Effector memory CD8-positive, alpha-beta T cell (primary cell): ENCODE measurements at places on chromosomes 5 and 9.

GRCh38 chr9:138047469-138048040, 170.0 kb downstream of the CACNA1B start:
- H3K27me3 ChIP-seq, result peaks cover 45% of the 10 kb centered on the region
- no peak overlapping the region for H3K27ac ChIP-seq
- H3K4me1 ChIP-seq, result peaks cover 3% of the 10 kb centered on the region
- no peak overlapping the region for H3K4me3 ChIP-seq
- no peak for DNase-seq

DNA sequence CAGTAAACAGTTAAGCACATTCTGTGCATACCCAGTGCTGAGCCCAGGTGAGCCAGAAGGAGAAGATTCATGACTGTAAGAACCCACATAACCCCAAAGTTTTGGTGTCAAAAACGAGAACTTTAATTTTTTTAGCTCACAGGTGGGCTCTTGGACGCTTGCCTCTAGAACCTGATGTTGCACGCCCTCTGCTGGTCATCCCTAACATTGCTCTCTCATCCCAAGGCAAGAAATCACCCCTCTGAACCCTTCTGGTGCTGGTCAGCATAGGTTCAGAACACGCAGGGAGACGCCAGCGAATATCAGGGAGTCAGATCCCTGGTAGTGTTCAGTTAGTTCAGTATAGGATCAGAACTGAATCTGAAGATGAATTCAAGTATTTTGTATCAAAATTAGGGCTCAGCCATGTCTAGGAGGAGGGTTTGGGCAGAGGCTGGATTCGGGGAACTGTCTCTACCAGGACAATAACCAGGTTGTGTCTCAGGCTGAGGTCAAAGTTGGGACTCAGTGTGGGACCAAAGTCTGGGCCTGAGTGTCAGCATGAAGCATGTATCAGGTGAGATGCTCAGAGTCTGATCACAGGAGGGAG, 4.1 kb upstream of the DNAJB5 start:
- no peak overlapping the region for H3K4me3 ChIP-seq
- DNase-seq, result peak; percentile 36
- H3K4me1 ChIP-seq, result peaks cover 34% of the 10 kb centered on the region
- H3K36me3 ChIP-seq, result peaks cover 7% of the 10 kb centered on the region

DNA sequence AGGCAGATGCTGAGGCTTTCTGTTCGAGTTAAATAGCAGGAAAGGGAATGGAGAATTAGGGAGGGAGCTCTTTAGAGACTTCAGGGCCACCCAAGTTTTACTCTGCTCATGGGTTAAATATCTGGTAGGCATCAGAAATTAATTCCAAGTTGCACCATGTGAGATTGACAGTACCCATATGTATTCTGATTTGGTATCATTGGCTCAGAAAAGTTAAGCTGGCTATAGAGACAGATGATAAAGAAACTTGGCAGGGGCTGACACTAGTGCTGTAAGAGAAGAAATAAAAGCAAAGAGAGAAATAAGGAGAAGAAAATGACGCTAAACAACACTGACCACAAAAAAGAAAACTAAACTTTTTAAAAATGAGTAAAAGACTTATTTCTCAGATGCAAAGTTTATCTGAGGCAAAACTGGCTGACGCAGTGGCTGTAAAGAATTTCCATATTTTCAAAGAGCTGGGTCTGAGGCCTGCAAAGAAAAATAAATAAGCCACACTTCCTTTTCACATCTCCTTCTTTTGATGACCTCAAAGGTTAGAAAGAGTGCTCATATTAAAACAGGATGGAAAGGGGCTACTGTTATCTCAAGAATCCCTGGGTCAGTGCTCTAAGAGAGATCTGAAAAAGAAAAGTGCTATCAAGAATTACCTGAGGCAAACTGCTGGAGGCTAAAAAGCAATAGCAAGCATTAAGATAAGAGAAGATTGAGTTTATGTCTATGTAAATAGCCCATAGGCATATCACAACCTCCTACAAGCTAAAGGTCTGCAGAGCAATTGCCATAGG, 399.0 kb upstream of the MEF2C start:
- no peaks in the 10 kb centered on the region for H3K36me3 ChIP-seq
- H3K27me3 ChIP-seq, result no peaks in the 10 kb centered on the region
- no peaks in the 10 kb centered on the region for H3K4me1 ChIP-seq
- no peak for DNase-seq
- no peak overlapping the region for H3K27ac ChIP-seq

GRCh38 chr9:38422555-38423260, 1.5 kb downstream of the IGFBPL1 start:
- DNase-seq, result no peak
- H3K4me3 ChIP-seq, result peak overlapping the region; percentile 51
- no peak overlapping the region for H3K27ac ChIP-seq
- peaks cover 85% of the 10 kb centered on the region for H3K27me3 ChIP-seq
- H3K4me1 ChIP-seq, result peaks cover 3% of the 10 kb centered on the region

- no peaks in the 10 kb centered on the region for H3K36me3 ChIP-seq
- H3K27ac ChIP-seq, result no peak overlapping the region
- DNase-seq, result no peak
- H3K4me3 ChIP-seq, result no peak overlapping the region
Observed at GRCh38 chr5:156460471-156460870, 133.5 kb downstream of the SGCD start.

GRCh38 chr5:151357097-151357496, 9.7 kb upstream of the SLC36A2 start:
- H3K4me1 ChIP-seq, result no peaks in the 10 kb centered on the region
- no peaks in the 10 kb centered on the region for H3K36me3 ChIP-seq
- DNase-seq, result no peak
- no peak overlapping the region for H3K27ac ChIP-seq
- H3K27me3 ChIP-seq, result peaks cover 21% of the 10 kb centered on the region
- H3K4me3 ChIP-seq, result no peak overlapping the region

DNA sequence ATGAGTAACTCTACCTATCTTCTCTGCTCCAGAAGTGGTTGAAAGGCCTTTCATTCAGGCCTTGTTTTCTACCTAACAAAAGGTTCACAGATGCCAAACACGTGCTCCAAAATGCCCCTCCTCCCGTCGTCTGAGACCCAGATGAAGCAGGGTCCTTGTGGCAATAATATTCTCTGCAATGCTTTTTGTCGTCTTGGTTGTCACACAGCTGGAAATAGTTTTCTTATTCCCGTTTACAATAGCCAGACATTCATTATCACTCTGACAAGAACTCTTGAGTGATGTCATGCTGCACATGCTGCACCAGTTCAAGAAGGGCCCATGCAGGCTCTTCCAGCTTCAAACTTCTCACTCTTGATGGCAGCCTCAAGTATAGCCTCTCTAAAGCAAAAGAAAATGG, 7.8 kb downstream of the LPAR1 start:
- no peak overlapping the region for H3K27ac ChIP-seq
- H3K27me3 ChIP-seq, result peaks cover 18% of the 10 kb centered on the region
- peaks cover 2% of the 10 kb centered on the region for H3K36me3 ChIP-seq
- no peak for DNase-seq
- no peaks in the 10 kb centered on the region for H3K4me1 ChIP-seq
- H3K4me3 ChIP-seq, result no peak overlapping the region

- H3K4me3 ChIP-seq, result no peak overlapping the region
- H3K4me1 ChIP-seq, result no peaks in the 10 kb centered on the region
- no peak overlapping the region for H3K27ac ChIP-seq
- H3K27me3 ChIP-seq, result no peaks in the 10 kb centered on the region
- no peak for DNase-seq
- H3K36me3 ChIP-seq, result no peaks in the 10 kb centered on the region
Observed at GRCh38 chr5:120388016-120388781, 75.9 kb upstream of the PRR16 start.

DNA sequence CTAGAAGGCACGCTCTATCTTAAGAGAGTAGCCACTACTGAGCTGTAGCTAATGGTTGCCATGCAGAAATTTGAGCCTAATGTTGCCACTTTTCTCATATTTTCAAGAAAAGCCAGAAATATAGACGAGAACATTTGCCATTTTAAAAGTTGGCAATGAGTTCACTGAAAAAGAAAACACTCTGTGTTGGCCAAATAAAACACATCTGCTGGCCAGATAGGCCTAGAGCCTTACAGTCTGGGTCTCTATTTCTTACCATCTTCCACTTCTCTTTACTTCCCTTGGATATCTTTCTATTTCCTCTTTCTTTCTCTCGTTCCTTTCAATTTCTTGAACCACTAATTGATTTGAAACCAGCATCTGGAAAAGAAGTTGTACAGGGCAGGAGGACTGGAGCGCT, 36.6 kb upstream of the VCAN start:
- H3K4me1 ChIP-seq, result no peaks in the 10 kb centered on the region
- no peak overlapping the region for H3K4me3 ChIP-seq
- H3K27ac ChIP-seq, result no peak overlapping the region
- no peaks in the 10 kb centered on the region for H3K27me3 ChIP-seq

GRCh38 chr5:124034963-124035362, 523.0 kb downstream of the CSNK1G3 start:
- no peak overlapping the region for H3K4me3 ChIP-seq
- H3K4me1 ChIP-seq, result no peaks in the 10 kb centered on the region
- H3K27ac ChIP-seq, result no peak overlapping the region
- no peaks in the 10 kb centered on the region for H3K27me3 ChIP-seq

- H3K4me3 ChIP-seq, result no peak overlapping the region
- no peak for DNase-seq
- no peaks in the 10 kb centered on the region for H3K36me3 ChIP-seq
- no peaks in the 10 kb centered on the region for H3K4me1 ChIP-seq
- H3K27ac ChIP-seq, result no peak overlapping the region
- H3K27me3 ChIP-seq, result peaks cover 13% of the 10 kb centered on the region
Observed at GRCh38 chr5:53418409-53418808, 62.0 kb upstream of the FST start.

- no peaks in the 10 kb centered on the region for H3K4me1 ChIP-seq
- H3K27me3 ChIP-seq, result no peaks in the 10 kb centered on the region
- H3K36me3 ChIP-seq, result no peaks in the 10 kb centered on the region
- no peak overlapping the region for H3K4me3 ChIP-seq
- no peak overlapping the region for H3K27ac ChIP-seq
Observed at GRCh38 chr5:137279521-137280231, 219.4 kb downstream of the SPOCK1 start.

DNA sequence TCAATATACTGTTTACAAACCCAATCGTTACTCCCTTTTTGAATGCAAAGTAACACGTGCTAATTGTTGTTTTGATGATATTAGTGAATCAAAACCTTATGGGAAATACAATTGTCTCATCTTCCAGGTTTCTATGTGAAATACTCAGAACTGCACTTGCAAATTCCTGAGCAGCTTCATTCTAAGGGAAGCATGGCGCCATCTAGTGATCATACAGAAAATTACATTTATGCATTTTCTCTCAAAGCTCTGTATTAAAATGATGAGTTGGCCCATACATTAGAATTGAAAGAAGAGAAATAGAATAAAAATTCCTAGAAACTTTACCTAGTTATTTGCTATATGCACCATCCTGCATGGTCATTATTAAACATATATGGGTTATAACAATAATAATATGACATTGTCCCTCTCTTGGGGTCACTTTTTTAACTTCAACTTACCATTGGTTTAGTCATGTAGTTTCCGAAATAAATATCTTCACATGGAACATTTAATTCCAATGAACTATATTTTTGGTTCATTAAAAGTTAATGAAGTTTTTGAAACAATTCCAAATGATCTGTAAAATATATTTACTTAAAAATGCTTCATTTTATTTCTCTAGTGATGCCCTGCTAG, 220.0 kb downstream of the PDE4D start:
- H3K4me3 ChIP-seq, result no peak overlapping the region
- H3K4me1 ChIP-seq, result no peaks in the 10 kb centered on the region
- no peak for DNase-seq
- H3K36me3 ChIP-seq, result no peaks in the 10 kb centered on the region

- no peak overlapping the region for H3K27ac ChIP-seq
- no peak overlapping the region for H3K4me3 ChIP-seq
- no peaks in the 10 kb centered on the region for H3K36me3 ChIP-seq
- no peak for DNase-seq
- no peaks in the 10 kb centered on the region for H3K27me3 ChIP-seq
Observed at GRCh38 chr5:145774442-145774841, 60.7 kb downstream of the PRELID2 start.

GRCh38 chr9:5499889-5500398, 10.4 kb upstream of the PDCD1LG2 start:
- no peak overlapping the region for H3K4me3 ChIP-seq
- no peak for DNase-seq
- H3K27ac ChIP-seq, result no peak overlapping the region
- no peaks in the 10 kb centered on the region for H3K36me3 ChIP-seq

DNA sequence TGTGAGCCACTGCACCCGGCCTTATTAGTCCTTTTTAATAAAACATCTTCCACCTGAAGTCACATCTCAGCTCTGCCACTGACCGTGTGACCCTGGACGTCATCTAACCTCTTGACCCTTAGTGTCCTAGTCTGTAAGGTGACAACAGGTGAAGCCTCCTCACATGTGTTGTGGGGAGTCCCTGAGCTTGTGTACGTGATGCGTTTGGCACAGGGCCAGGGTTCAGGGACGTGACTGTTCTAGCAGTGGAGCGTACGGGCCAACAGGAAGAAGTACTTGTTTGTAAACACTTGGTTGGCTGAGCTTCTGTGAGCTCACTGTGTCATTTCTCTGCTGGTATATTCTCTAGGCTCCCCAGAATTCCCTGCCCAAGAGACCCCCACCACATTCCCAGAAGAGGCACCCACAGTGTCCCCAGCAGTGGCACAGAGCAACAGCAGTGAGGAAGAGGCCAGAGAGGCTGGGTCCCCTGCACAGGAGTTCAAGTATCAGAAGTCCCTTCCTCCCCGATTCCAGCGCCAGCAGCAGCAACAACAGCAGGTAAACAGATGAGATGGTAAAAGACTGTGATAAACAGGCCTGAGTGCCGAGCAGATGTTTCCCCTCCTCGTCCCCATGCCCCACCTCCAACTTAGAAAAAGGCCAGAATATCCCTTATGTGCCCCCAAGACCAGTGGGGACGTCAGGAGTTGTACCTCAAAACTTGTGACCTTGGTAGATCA, 35.3 kb upstream of the POMT1 start:
- peaks cover 77% of the 10 kb centered on the region for H3K36me3 ChIP-seq
- no peak for DNase-seq
- H3K27ac ChIP-seq, result no peak overlapping the region
- no peaks in the 10 kb centered on the region for H3K27me3 ChIP-seq
- H3K4me3 ChIP-seq, result no peak overlapping the region

DNA sequence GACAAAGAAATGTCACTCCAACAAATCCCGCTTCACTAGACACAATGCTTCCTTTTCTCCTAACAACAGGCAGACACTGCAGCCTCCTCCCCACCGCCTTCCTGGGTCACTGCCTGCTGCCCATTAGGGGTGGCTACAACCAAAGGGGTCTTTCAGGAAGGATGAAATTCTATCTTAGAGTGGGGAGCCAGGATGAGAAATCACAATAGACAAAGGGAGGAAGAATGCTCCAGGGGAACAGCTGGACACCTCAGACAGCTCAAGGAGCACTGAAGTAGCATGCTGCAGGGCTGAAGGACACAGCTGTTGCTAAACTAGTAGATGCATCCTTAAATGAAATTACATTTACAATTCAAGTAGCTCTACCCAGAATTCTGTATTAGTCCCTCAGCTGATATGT, 54.2 kb downstream of the PRELID2 start:
- no peaks in the 10 kb centered on the region for H3K36me3 ChIP-seq
- no peak overlapping the region for H3K27ac ChIP-seq
- DNase-seq, result no peak
- no peaks in the 10 kb centered on the region for H3K4me1 ChIP-seq

GRCh38 chr5:94281236-94281801, 337.1 kb downstream of the KIAA0825 start:
- no peaks in the 10 kb centered on the region for H3K27me3 ChIP-seq
- no peaks in the 10 kb centered on the region for H3K36me3 ChIP-seq
- no peak for DNase-seq
- no peak overlapping the region for H3K4me3 ChIP-seq
- no peaks in the 10 kb centered on the region for H3K4me1 ChIP-seq

- H3K4me3 ChIP-seq, result no peak overlapping the region
- H3K36me3 ChIP-seq, result no peaks in the 10 kb centered on the region
- DNase-seq, result no peak
- no peaks in the 10 kb centered on the region for H3K27me3 ChIP-seq
- H3K4me1 ChIP-seq, result no peaks in the 10 kb centered on the region
Observed at GRCh38 chr5:100004969-100005368, 530.2 kb upstream of the FAM174A start.
